Fibroblast of lung (primary cell): ENCODE measurements at places on chromosomes 3 and 15.

- no peak for DNase-seq
Measured at GRCh38 chr3:123137001-123137400, 64.7 kb upstream of the SEC22A start.

DNA sequence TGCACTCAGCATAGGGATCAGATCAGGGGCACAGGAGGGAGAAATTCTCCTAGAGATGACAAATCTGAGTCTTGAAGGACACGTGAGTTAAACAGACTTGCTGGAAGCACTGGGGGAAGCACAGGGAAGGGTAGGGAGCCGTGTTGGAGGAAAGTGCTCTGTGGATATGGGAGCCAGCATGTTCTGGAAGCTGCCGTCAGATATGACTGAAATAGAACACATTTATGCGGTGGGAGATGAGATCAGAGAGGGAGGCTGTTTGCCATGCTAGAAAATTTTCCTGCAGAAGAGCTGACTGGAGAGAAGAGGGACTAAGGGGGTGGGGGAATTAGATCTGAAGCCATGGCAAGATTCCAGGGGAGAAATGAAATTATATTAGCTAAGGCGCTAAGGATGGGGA lies 1.8 kb downstream of the TAMM41 start:
- DNase-seq, result no peak

- peak; percentile 72 for DNase-seq
Measured at GRCh38 chr15:85402195-85402881, 21.9 kb downstream of the AKAP13 start.

- no peak for DNase-seq
Measured at GRCh38 chr15:28044121-28044672, 54.9 kb downstream of the OCA2 start.

DNA sequence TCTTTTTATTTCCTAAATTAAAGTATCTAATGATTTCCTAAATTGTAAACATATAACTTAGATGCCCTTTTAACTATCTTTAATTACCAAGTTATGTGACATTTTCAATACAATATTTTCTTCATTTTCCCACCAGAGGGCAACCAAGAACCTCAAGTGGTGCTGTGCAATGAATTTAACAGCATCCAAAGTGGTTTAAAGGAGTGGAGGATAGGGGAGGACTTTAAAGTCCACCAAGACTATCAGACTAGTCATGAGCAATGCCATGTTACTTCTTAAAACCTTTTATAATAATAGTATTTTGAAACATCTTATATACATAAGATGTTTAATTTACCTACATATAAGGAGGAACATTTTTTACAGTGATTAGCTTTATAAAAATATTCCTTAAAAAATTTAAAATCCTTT lies 74.4 kb downstream of the DLG1 start:
- DNase-seq, result peak; percentile 57

DNA sequence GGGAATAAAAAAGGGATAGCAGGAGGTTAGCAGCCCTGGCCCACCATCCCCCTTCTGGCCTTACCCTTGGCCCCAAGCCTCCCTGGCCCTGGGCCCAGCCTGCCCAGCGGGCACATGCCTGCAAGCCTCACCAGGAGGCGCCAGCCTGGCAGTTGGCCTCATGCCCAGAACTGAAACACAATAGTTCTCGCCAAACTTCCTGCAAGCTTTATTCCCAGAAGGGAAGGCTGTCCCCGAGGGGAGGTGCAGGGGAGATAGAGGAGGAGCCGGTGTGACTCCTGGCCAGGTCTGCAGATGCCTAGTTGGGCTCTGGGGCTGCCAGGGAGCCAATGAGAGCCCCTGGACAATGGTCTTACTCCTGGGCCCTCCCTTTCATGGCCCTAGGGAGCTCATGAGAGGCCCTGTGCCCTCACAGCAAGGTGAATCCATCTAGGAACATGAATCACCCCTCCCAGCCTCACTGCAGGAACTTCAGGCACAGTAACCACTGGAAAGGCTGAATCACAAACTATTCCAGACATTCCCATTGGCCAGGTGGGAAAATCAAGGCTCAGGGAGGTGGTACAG lies 4.0 kb downstream of the CCDC33 start:
- DNase-seq, result peak; percentile 71

DNA sequence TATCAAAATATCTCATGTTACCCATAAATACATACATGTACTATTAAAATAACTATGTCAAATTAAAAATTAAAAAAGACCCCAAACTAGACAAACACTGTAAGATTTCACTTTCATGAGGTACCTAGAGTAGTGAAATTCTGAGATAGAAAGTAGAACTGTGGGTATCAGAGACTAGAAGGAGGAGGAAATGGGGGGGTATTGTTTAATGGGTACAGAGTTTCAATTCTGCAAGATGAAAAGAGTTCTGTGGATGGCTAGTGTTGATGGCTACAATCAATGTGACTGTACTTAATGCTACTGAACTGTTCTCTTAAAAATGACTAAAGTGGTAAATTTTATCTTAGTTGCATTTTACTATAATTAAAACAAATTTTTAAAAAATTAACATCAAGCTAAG lies 36.6 kb downstream of the RFX7 start:
- DNase-seq, result no peak

- no peak for DNase-seq
Measured at GRCh38 chr15:26148156-26148860, 285.2 kb upstream of the ATP10A start.

- DNase-seq, result peak; percentile 96
Measured at GRCh38 chr3:45105855-45106671, 40.1 kb downstream of the CDCP1 start.

DNA sequence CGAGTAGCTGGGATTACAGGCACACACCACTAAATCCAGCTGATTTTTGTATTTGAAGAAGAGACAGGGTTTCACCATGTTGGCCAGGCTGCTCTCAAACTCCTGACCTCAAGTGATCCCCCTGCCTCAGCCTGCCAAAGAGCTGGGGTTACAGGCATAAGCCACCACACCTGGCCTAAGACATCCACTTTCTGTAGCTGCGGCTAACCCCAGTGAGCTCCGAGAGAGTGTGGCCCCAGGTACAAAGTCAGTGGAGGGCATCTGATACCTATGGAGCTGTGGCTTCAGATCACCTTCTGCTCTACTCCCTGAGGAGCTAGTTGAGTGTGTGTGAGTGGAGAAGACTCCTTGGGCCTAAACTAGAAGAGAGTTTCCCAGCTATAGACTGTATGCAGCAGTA lies 189.3 kb upstream of the TSC22D2 start:
- no peak for DNase-seq

DNA sequence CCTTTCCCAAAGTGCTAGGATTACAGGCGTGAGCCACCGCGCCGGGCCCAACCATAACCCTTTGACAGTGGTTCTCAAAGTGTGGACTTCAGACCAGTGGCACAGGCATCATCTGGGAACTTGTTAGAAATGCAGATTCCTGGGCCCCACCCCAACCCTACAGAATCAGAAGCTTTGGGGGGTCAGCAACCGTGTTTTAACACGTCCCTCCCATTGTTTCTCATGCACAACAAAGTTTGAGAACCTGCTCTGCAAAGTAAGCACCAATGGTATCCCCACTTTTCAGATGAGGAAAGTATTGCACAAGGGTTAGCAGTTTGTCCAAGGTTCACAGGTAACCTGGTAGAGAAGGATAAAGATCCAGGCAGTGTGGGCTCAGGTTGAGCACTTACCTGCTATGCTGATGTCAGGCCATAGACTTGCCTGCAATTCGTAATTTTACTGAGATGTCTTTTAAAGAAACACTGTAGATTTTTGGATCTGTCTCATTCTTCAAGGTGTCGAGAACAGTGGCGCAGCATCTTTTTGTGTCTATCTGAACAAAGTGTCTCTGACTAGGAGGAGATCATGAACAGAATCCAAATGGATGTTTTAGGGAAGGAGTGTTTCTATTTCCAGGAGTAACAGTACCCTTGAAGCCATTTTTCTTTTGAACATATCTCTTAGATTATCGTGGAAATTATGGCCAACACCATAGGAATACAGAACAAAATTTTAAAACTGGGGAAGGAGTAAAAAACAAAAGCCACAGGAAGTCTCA lies 2.5 kb downstream of the GXYLT2 start:
- DNase-seq, result peak; percentile 13

DNA sequence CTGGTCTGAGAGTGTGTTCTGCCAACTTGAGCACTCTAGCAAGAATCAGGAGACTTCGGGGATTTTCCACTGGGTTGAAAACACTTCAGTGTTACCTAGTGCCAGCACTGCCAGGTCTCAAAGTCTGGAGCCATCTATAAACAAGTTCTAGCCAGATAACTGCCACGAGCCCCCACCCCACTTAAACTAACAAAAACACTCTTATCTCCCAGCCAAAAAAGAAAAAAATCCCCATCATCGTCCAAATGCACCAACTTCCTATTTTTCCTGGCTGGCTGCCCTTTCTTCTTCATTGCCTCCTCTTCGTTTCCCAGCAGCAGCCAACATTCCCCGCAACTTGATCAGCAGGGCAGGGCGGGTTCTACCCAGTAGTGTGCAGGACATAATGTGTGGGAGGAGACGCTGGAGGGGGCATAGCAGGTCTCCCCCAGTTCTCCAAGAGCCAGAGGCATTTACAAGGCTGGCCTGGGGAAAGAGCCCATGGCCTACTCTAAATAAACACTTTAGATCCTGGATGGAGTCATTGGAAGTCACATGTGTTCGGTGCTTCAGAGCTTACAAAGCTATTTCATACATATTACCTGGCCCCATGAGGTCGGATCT lies 29.5 kb downstream of the C2CD4B start:
- peak; percentile 80 for DNase-seq

- DNase-seq, result no peak
Measured at GRCh38 chr3:149044339-149045083, 41.8 kb downstream of the HLTF start.

DNA sequence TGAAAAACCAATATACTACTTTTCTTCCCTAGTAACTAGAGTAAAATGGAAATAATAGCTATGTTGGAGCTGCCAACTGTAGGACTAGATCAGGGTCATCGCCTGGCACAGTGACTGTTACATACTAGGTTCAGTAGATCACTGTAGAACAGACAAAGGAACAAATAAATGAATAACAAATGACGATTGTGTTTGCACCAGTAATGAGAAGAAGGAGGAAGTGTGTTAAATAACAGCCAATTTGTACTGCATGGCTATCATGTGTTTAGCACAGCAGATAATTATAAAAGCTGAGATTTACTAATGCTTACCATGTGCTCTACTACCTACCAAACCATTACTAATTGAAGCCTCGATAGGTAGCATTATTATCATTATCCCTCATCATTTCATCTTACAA lies 85.3 kb upstream of the FXR1 start:
- no peak for DNase-seq

- no peak for DNase-seq
Measured at GRCh38 chr15:98001663-98002194, 41.2 kb downstream of the ARRDC4 start.

DNA sequence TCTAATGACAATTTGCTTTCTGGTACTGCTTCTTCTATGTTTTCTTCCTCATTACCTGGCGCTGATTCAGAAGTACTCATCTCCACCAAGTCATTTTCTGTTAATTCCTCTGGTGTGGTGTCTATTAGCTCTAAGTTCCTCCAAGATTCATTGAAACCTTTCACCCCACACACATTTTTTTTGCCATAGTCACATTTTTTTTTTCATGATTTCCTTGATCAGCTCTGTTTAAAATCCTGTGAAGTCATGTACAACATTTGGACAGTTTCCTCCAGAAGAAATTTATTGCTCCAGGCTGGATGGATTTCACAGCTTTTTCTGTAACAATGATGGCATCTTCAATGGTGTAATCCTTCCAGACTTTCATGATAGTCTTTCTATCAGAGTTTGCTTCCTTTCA lies 243.2 kb upstream of the VEPH1 start:
- DNase-seq, result no peak

DNA sequence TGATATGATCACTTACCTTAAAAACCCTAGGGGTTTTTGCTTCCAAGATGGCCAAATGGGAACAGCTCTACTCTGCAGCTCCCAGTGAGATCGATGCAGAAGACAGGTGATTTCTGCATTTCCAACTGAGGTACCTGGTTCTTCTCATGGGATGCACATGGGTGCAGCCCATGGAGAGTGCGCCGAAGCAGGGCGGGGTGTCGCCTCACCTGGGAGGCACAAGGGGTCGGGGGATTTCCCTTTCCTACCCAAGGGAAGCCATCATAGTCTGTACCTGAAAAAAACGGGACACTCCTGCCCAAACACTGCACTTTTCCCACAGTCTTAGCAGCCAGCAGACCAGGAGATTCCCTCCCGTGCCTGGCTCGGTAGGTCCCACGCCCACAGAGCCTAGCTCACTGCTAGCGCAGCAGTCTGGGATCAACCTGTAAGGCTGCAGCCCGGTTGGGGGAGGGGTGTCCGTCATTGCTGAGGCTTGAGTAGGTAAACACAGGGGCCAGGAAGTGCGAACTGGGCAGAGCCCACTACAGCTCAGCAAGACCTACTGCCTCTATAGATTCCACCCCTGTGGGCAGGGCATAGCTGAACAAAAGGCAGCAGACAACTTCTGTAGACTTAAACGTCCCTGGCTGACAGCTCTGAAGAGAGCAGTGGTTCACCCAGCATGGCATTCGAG lies 78.6 kb downstream of the CTNNB1 start:
- DNase-seq, result no peak

DNA sequence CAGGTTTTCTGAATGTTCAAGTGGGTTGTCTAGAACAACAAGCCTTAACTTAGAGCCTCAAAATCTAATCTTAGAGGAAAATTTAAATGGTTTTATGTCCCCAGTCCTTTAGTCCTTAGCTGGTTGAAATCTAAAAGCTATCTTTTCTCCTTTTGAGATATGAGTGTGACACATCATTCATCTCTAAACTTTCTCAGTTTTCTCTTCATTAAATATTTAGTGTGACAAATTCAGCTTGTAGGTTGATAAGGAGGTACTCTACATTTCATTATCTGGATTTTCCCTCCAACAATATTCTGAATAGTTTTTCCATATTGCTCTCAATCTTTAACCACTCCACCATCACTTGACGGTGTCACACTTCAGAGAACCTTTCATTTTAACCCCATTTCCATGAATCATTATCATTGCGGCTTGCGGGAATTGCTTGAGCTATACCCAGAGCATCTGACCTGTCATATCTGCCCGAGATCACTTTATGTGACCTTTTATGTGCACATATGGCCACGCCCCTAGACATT lies 16.1 kb upstream of the ATP8B4 start:
- peak; percentile 66 for DNase-seq

DNA sequence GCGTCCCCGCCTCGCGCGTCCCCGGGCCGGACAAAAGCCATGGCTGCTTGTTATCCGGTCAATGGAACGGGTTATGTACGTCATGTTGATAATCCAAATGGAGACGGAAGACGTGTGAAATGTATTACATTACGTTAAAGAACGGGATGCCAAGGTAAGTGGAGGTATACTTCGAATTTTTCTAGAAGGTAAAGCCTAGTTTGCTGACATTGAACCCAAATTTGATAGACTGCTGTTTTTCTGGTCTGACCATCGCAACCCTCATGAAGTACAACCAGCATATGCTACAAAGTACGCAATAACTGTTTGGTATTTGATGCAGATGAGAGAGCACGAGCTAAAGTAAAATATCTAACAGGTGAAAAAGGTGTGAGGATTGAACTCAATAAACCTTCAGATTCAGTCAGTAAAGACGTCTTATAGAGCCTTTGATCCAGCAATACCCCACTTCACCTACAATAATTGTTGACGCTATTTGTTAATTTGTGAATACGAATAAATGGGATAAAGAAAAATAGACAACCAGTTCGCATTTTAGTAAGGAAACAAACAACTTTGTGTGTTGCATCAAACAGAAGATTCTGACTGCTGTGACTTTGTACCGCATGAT lies 19.8 kb downstream of the WDR73 start:
- DNase-seq, result no peak
